ENCODE measurements at places on chromosomes 5 and 9.

GRCh38 chr5:168128111-168128510 lies 163.3 kb upstream of the WWC1 start:
- DNase-seq: no peak

GRCh38 chr5:135490245-135491037 lies 38.3 kb upstream of the TIFAB start:
- no peak for DNase-seq

DNA sequence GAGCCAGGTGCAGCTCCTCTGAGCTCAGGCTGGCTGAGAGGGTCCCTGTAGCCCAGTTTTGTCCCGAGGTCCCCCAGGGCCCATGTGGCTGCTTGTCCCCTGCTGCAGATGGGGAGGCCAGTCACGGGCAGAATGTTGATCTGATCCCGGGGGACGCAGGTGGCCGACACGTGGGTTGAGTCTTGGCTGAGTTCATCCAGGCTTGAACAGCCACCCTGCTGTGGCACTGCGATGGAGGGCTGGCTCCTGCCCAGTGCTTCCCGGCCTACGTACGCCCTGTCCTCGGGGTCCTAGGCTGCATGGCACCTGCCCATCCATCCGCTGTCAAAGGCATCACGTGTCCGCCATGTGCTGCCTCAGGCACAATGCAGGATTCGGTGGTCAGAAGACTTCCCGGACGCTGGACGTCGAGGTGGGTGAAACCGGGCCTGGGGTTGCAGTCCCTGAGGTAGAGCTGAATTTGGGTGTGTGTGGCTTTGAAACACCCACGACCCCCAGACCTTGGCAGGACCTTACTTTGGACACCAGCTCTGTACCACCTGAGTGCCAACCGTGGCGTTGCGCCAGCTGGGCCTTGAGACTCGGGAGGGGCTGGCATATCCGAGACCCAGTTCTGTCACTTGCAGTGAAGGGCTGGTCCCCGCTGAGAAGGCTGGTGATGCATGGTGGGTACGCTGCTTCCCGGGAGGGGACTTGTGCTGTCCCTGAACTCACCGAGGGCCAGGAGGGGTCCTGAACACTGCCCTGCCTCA lies 22.3 kb downstream of the RXRA start:
- DNase-seq: no peak

DNA sequence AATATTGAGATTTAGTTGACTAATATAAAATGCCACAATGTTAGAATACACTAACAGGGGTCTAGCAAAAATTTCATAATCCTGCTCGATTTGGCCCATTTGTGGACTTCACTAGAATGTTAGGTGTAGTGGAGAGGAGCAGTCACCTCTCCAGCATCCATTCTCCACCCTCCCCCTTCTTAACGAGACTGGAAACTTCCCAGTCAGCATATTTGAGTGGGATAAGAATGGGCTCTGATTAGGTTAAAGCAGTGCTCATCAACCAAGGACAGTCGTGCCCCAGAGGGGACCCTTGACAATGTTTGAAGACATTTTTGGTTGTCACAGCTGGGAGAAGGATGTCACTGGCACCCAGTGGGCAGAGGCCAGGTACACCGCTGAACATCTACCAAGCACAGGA lies 46.7 kb downstream of the FANCC start:
- no peak for DNase-seq

DNA sequence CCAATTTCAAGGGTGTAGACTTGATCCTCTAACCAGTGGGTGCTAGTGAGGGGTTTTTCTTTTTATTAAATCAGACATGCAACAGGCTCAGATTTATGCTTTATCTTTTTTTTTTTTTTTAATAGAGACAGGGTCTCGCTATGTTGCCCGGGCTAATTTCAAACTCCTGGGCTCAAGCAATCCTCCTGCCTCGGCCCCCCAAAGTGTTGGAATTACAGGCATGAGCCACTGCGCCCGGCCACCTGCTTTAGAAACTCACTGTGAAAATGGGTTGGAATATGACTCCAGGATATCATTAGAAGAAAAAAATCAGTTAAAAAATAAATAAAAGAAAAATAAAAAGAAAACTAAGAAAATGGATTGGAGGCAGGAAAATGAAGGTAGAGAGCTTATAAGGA lies 50.7 kb downstream of the STOM start:
- DNase-seq: no peak

GRCh38 chr5:142012792-142013388 lies at the start of gene GNPDA1:
TSS of gene GNPDA1 (minus strand) at chr5:142013027. CDS start at chr5:142012035, 992 bp downstream.
- DNase-seq: peak; percentile 31

DNA sequence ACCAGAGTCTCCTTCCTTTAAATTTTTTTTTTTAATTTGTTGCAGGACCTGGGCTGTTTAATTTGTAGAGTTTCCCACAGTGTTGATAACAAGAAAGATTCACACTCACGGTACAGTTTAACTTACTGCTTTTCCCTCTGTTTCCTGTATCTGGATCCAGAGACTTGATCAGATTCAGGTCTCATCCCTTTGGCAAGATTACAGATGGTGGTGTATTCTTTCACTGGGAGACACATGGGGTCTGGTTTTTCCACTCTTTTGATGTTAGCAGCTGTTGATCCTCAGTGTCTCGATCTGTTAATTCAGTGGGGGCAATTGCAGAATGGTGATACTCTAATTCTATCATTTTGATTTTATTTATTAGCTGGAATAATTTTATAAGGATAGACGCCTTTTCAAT lies 75.4 kb upstream of the TNFAIP8 start:
- DNase-seq: no peak

GRCh38 chr5:126137891-126138280 lies 285.3 kb upstream of the GRAMD2B start:
- DNase-seq: no peak

DNA sequence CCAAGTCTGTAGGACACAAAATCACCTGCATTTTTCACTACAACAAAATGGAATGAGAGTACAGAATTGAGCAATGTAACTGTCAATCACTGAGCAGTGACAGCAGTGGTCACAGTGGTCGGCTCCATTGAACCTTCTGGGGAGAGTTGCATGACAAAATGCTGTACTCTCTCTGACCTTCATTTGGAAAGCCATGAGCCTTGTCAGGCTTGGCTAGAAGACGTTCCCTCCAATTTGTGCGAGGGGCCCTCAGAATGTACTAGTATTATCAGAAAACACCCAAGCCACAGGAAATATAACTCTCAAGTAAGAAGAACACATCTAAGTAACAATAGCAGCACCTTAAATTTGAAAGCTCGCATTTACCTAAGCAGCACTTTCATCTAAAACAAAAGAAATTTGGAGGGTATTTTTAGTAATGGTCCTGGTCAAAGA lies 425.6 kb upstream of the MEF2C start:
- DNase-seq: no peak

DNA sequence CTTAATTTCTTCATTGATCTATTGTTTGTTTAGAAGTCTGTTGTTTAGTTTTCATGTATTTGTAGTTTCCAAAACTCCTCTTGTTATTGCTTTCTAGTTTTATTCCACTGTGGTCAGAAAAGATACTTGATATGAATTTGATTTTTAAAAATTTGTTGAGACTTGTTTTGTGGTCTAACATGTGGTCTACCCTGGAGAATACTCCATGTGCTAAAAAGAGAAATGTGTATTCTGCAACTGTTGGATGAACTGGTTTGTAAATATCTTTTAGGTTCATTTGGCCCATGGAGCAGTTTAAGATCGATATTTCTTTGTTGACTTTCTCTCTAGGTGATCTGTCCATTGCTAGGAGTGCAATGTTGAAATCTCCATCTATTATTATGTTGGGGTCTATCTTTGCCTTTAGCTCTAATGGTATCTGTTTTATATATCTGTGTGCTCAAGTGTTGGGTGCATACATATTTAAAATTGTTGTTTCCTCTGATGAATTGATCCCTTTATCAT lies 150.6 kb upstream of the ATP10B start:
- no peak for DNase-seq

GRCh38 chr5:1039210-1039548 lies 30.6 kb downstream of the NKD2 start:
- no peak for DNase-seq

DNA sequence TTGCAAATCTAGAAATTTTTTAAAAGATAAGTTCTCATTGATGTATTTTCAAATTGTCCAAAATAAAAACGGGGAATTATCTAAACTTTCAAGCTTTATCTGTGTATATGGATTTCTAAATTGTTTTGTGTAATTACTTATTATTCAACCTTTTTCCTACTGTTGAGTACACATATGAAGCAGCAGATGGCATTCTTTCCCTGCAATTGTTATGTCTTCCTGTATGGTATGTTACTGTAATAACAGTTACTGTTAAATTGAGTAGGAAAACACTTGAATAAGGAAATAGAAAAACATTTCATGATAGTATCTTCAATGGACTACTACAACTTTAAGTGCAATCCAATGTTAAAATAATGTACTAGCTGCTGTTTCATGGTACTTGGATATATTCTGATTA lies 124.8 kb downstream of the RANBP17 start:
- no peak for DNase-seq

DNA sequence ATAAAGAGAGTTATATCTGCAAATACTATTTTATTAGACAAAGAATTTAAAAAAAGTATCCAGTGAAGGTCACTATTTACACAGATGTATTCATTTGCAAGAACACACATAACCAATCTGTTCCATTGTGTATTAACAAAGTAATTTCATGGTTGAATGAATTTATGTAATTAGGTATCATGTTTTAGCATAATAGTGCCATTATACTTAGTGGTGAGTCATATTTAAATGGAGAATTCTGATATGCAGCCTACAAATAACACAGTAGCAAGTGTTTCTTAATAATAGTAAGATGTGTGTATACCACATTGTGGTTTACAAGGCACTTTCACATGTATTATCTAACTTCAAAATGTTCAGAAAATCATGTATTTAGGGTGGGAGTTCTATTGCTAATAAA lies 1028.5 kb upstream of the ACO1 start:
- DNase-seq: no peak

DNA sequence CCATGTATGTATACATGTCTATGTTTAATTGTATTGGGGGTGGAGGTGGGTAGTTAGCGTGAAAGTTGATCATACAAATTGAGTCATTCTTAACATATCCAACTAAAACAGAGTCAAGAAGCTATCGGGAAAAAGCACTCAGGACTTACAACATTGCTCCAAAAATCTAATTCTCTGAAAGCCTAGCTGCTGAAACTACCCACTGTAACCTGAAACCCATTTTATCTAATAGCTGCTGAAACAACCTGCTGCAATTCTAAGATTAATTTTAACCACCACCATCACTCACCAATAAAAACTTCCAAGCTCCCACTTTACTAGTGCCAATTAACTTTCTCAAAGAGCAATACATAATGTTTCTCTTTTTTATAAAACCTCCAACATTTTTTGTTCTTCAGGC lies 32.2 kb downstream of the KCNV2 start:
- DNase-seq: no peak

GRCh38 chr9:71990466-71990865 lies 69.9 kb downstream of the C9orf57 start:
- no peak for DNase-seq

- no peak for DNase-seq
Measured at GRCh38 chr5:168137265-168137664, 154.2 kb upstream of the WWC1 start.

- DNase-seq: no peak
Measured at GRCh38 chr9:78280982-78281668, 15.8 kb upstream of the PSAT1 start.

DNA sequence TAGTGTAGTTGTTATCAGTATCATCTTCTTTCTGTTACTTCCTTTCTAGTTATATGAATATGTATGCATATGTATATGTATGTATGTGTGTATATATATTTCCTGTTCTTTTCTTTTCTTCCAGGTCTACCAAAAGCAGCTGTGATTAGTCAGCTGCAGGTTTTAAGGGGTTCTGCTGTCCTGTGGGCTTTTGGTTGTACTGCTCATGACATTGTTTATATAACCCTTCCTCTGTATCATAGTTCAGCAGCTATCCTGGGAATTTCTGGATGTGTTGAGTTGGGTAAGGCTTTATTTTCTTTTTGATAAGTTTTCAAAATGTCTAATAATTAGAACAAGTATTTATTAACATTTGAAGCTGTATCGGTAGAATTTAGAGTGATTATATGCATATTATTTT lies 23.2 kb downstream of the SLC27A6 start:
- DNase-seq: no peak

GRCh38 chr9:115115924-115116323 lies 2.0 kb downstream of the TNC start:
- no peak for DNase-seq

DNA sequence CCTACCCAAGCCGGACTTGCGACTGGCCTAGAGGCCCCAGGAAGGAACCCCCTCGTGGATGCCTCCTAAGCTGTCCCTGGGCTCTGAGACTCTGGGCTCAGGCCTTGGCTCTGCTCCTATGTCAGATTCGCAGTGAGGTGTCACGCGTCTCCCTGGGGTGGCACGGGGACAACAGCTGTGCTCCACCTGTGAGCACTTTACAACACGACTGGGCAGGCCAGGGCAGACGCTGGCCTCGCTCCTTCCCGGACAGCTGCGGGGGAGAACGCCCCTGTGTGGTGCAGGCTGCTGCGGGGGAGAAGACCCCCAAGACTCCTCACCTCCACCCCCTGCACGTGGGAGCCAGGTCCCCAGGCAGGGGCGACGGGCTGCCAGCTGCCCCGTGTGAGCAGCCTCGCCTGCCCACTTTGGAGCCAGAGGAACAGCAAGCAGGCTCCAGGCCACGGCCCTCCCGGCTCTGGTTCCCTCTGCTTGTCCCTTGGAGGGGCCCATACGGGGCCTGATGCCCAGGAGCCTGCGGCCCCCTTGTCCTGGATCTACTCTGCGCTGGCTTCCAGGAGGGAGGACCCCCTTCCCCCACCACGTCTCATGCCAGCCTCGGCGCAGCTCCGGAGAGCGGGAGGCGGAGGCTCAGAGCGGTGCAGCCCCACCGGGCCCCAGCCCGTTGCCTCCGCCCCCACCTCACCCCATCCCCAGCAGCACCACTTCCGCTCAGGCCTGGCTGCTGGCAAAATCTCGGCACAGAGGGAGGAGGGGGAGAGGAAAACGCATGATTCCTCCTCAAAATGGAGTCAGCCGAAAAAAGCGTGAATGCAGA lies 36.0 kb downstream of the SARDH start:
- peak; percentile 47 for DNase-seq

- DNase-seq: no peak
Measured at GRCh38 chr9:124297551-124297901, 39.8 kb downstream of the NEK6 start.

- DNase-seq: no peak
Measured at GRCh38 chr5:167317884-167318283, 973.6 kb upstream of the WWC1 start.

- DNase-seq: no peak
Measured at GRCh38 chr9:3177146-3177761, 333.4 kb upstream of the PUM3 start.

DNA sequence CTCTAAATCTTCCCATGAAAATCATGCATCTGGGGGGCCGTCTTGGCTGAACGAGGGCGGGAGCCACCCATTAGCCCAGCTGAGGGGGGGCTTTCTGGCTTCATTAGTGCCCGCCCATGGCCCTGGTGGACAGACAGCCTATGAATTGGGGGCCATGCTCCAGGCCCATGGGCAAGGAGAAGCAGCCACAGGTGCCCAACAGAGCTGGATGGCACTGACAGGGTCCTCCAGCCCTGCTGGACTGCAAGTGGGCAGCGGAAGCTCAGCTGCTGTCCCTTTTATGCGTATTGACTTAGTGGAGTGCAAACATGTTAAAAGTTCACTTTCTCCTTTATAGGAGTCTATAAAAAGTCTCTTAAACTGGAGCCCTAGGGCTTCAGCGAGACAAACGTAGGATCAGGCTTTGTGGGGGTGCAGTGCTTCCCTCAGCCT lies 75.3 kb downstream of the MACROH2A1 start:
- DNase-seq: no peak

All from stimulated activated CD4-positive, alpha-beta T cell treated with anti-CD3 and anti-CD28 coated beads, TNF-alpha, amount 100 ng/mL, for 1 hour (primary cell).